ENCODE measurements at places on chromosomes 1 and 21.

GRCh38 chr1:209527993-209528717 lies 55.4 kb upstream of the CAMK1G start:
- no peak for DNase-seq

- DNase-seq: no peak
Observed at GRCh38 chr1:172917972-172918371, 132.8 kb downstream of the TNFSF18 start.

DNA sequence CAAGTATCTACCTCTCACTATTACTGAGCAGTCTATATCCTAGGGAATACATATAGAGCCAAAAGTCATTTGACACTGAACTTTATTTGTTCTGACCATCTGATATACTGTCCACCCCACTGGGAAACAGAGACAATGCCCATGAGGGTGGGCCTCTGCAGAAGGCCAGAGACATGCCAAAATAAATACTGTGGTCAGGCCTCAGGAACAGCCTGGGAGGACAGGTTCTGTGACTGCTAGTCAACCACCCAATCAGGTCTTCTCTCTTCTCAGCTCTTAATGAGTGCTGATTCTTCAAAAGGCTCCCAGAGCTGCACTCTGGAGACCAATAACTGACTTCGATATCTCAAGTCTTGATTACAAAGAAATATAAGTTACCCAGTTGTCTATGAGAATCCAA lies 5.5 kb upstream of the ANKRD35 start:
- DNase-seq: no peak

- no peak for DNase-seq
Observed at GRCh38 chr21:29360799-29361765, 62.4 kb downstream of the BACH1 start.

DNA sequence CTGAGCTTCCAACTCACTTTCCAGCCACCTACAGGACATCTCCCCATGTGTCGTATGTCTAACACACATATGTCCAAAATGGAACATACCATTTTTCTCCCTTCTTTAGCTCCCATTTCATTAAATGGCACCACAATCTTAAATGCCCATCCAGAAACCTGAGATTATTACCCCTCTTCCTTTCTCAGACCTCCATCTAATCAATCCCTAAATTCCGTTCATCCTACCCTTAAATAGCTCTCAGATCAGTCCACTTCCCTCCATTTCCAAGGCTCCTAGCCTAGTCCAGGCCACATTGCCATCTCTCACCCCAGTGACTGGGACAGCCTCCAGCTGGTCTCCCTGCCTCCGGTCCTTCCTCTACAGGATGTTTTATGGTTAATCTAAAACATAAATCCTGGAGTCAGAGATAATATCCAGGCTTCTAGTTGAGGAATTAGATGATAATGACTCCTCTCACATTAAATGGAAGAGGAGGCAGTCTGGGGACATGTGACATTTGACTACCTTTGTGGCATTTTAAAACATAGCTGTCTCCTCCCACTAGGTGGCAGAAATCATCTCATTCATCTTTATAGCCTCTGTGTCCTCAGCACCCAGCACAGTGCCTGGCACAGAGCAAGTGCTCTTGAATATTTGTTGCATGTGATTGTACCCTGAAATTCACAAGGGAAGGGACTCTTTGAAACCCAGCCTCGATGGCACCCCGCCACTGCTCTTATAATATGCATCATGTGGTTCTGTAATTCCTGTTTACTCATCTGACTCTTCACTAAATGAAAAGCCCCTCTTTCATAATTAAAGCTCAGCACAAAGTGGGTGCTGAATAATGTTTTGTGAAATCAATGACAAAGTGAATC lies 102.3 kb downstream of the TMEM53 start:
- peak; percentile 36 for DNase-seq

DNA sequence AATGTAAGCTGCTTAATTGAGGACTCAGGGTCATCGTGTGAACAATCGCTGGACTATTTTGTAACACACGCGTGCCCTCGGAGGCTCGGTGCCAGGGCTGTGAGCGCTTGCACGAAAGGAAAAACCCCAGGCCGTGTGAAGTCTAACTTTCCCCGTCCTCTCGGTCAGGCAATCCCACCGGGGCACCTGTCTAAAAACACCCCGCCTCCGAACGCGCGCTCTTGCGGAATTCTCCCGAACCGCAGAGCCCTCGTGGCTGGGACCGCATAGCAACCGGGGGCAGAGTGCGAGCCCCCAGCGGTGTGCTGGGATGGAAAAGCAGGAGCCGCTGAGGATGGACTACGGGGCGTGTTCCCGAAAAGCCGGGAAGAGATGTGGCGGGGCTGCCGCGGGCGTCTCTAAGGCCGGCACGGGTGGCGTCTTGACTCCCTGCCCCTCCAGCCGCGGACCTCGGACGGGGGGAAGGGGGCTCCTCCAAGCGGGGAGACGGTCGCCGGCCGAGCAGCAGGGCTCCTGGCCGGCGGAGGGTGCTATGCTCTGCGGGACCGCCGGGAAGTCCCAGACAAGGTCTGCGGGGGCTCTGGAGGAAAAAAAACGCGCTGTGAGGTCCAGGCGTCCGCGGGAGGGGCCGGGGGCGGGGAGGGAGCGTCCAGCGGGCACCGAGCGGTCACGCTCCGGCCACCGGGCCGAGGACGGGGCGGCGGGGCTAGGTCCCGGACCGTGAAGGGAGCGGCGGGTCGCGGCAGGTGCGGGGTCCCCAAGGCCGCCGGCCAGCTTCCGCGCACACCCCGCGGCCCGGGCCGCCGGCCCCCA lies 936 bp downstream of the ZBTB21 start:
- peak; percentile 34 for DNase-seq

DNA sequence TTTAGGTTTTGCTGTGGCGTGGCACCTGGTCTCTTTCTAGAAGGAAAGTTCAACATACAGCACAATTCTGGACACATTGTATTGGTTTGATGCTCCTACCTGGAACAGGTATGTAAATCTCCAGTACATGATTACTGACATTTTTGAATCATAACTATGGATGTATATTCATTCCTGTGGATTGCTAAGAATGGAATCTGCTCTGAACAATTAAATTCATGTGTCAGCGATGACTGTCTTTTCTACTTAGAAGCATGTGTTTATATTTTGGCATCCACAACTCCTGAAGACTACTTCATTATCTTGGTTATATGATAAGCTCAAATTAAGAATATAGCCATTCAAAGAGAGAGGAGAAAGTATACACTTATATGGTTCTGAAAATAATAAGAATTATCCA lies 291.8 kb downstream of the CHRM3 start:
- no peak for DNase-seq

- no peak for DNase-seq
Observed at GRCh38 chr1:216553040-216553439, 129.8 kb upstream of the USH2A start.

- DNase-seq: no peak
Observed at GRCh38 chr21:33514229-33514628, 22.7 kb upstream of the DNAJC28 start.

DNA sequence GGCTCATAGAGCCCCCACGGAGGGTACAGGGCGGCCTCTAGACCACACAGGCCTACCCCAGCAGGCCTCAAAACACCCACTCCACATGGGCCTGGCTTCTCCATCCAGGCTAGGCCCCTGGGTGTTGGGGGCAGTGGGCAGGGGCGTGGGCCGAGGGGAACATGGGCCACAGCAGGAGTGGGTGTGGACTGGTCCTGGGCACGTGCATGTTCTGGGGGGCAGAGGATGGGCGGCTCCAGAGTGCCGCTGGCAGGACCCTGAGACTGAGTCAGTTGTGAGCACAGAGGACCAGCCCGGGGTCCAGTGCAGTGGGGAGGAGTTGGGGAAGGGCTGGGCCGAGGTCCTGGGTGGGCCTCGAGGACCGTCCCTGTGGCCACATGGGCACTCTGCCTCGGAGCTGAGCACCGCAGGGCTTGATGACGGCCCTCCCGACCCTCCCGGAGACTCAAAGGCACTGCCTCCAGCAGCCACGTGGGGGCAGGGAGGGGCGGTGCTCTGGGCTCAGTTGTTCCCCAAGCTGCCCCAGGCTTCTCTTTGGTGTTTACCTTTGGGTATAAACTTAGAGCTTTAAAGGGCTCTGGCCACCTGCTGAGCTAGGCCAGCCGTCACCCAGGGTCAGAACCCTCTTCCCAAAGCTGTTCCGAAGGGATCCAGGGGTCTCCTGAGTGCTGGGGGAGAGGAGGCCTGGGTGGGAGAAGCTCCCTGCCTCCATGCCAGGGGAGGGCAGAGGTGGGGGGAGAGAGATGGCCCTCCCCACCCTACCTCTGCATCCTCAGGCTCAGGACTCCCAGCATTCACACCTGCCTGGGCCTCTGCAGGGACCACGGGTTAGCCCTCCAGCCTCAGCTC lies 79.9 kb downstream of the MORN1 start:
- DNase-seq: peak; percentile 47

- DNase-seq: no peak
Observed at GRCh38 chr1:53078333-53079101, 16.5 kb downstream of the PODN start.

- no peak for DNase-seq
Observed at GRCh38 chr1:66532798-66533783, 862 bp upstream of the SGIP1 start.

DNA sequence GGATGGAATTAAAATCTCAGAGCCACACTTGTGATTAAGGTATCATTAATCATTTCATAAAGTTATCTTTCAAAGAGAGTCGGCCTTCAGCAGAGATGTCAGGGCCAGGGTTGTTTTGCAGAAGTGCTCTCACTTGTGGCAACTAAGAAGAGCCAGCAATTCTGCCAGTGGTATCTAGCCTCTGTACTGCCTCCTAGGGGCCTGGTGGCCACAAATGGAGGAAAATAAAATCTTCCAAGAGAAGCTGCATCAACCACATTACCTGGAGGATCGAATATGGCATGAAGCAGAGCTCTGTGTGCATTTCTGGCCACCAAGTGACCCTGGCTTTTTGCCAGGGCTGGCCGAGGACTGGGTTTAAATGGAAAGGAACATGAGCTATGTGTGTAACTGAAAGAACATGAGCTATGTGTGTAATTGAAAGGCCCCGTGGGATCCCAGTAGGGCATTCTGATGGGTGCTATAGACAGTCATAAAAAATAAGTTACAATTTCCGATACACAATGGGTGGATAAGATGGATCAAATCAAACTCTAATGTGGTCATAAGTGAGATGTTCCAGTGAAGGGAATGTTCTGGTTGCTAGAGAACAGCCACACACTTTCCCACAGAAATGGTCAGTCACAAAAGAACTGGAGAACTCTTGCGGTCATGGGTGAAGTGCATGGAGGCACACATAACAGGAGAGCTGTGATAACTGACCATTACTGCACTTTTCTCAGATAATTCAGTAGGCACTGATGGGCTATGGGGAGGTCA lies 335.8 kb downstream of the CAMTA1 start:
- no peak for DNase-seq

GRCh38 chr1:115839029-115839678 lies 1.8 kb downstream of the NHLH2 start:
- no peak for DNase-seq

- DNase-seq: no peak
Observed at GRCh38 chr1:176330782-176331181, 123.7 kb upstream of the COP1 start.

DNA sequence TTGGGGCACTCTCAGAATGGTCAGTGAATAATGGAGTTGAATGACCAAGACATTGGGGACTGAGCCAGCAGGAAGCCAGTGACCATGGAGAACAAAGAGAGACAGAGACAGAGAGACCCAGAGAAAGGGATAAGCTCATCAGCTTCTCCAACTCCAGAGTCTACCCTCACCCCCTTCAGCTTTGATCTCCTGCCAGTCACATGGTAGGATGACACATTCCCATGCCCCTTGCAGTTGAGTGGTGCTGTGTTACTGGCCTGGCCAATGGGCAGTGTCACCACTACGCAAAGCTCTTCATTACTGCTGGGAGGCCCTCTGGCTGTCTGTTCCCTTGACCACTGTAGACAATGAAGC lies 643.5 kb downstream of the AJAP1 start:
- DNase-seq: no peak

DNA sequence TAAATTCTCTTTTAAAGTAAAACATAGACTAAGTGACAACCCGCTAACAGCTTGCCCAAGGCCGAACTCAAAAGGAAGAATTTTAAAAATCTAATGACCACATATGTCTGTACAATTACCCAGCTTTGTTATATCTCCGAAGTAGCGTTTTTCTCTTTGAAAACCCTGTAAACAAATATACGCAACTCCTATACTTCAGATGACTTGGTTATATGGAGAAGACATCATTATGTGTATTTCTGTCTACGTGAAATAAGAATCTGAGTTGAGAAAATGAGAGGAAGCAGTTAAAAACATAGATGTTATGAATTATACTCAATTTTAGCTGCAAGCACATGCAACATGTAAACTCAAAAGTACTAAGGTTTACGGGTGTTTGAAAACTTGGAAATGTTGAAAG lies 2.0 kb downstream of the PBX1 start:
- no peak for DNase-seq

DNA sequence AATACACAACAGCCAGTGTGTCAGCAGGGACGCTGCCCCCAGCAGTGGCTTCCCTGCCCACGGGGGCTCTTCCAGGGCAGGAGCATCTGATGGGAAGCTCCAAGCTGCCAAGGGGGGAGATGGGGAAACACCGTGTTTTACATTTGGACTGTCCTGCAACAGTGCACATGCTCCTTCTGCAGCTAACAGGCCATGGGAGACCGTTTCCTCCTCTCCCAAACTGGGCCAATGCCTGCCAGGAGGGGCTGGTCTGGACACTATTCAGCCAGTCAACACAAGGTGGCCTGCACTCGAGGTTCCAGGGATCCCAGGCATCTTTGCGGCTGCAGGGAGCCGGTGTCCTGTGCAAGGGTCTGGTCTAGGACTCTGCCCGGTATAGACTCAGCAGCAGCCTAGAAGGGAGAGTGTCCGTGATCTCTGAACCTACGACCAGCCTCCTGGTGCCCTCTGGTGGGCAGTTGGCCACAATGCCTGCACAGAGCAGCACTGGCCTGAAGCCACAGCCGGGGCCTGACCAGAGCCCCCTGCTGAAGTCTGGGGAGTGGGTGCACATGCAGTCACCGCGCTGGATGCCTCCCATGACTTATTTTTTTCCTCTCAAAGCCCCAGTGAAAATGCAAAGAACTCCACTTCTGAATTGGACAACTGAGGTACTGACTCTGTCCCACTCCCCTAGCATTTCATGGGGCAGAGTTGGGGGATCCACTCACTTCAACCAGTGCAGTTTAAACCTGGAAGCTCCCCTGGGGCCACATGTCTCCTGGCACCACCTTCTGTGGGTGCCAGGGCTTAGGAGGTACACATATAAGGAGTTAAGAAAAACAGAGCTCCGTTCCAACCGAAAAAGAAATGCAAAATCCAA lies 33.3 kb downstream of the RCC2 start:
- no peak for DNase-seq

DNA sequence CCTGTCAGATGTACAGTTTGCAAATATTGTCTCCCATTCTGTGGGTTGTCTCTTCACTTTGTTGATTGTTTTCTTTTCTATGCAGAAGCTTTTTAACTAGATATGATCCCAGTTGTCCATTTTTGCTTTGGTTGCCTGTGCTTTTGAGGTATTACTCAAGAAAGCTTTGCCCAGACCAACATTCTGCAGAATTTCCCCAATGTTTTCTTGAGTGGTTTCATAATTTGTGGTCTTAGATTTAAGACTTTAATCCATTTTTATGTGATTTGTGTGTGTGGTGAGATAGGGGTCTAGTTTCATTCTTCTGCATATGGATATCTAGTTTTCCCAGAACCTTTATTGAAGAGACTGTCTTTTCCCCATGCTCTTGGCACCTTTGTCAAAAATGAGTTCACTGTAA lies 116.9 kb downstream of the DUSP10 start:
- DNase-seq: no peak

All from CD4-positive, alpha-beta memory T cell (primary cell).